Omental fat pad (tissue), 4 donors: ENCODE measurements at places on chromosomes 6 and 20.
A peak's percentile ranks its signal among the peaks of the same experiment; 100 is the strongest.

- no peak for DNase-seq
These were observed 283.8 kb downstream of the CDC5L start for GRCh38 chr6:44671333-44671732.

GRCh38 chr20:59696476-59696875 is 92.1 kb downstream of the PHACTR3 start:
- no peak for DNase-seq

DNA sequence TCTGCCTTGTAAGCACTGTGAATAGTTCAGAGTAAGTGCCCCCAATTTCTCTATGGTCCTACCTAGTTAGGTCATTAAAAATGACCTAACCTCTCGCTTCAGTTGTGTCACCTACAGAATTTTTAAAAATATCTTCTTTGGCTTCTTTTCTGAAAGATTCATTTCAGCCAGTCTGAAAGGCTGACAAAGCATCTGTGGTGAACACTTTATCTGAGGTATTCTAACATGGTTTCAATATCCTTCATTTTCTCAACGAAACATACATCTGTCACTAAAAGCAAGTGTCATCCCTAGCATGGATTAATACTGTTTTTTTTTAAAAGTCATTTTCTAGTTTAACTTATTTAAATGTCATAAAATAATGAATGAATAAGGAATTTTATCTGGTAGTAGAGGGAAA is 5.1 kb downstream of the DPM1 start:
- DNase-seq = no peak

DNA sequence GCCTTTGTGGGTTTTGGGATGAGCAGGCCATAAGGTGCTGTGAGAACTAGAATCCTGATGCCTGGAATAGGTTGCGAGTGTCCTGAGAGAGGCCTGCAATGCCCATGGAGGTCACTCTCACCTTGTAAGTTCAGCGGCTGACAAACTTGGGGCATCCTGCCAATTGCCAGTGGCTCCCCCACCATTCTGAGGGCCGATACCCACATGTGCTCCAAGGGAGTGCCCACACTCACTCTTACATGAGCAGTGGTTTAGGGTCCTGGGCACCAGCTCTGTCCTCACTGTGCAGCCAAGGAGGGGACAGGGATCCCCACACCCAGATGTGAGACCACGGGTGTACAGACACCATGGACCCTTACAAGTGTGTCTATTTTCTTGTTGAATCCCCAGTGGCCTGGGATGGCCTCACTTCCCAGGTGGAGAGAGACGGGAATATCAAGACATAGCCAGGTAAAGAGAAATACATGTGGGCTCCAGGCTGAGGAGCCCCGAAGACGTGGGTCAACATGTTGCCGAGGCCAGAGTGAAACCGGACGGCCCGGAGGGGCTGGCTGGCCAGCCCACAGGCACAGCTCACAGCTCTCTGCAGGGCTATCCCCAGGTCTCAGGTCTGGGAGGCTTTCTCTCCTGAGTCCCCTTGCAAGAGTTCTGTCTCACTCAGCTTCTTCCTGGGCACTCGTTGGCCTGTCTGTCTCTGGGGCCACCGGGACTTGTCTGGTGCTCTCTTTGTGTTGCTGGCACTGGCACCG is 2.0 kb upstream of the CST9 start:
- no peak for DNase-seq

DNA sequence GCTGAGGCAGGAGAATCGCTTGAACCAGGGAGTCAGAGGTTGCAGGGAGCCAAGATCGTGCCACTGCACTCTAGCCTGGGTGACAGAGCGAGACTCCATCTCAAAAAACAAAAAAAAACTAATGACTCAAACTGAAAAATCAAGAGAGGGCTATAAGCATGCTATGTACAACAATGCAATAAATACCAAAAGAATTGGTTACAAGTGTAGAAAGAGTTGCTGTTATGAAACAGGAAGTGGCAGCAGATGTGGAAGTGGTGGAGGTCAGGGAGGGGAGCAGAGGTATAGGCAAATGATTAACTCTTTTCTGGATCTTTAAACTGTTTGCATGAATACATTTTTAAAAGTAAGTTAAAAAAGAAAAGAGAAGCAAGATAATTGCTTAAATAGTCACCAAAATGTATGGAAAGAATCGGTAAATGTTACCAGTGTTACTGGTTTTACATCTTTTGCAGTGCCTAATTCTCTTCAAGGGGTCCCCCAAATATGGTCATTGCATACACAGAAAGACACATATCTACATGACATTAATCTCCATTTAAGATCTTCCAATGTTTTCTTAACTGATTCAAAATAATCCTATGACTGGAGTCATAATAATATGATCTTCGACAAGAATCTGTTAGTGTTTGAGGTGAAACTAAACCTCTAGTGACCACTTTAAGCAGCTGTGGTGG is 15.0 kb downstream of the CALHM6 start:
- DNase-seq = no peak

DNA sequence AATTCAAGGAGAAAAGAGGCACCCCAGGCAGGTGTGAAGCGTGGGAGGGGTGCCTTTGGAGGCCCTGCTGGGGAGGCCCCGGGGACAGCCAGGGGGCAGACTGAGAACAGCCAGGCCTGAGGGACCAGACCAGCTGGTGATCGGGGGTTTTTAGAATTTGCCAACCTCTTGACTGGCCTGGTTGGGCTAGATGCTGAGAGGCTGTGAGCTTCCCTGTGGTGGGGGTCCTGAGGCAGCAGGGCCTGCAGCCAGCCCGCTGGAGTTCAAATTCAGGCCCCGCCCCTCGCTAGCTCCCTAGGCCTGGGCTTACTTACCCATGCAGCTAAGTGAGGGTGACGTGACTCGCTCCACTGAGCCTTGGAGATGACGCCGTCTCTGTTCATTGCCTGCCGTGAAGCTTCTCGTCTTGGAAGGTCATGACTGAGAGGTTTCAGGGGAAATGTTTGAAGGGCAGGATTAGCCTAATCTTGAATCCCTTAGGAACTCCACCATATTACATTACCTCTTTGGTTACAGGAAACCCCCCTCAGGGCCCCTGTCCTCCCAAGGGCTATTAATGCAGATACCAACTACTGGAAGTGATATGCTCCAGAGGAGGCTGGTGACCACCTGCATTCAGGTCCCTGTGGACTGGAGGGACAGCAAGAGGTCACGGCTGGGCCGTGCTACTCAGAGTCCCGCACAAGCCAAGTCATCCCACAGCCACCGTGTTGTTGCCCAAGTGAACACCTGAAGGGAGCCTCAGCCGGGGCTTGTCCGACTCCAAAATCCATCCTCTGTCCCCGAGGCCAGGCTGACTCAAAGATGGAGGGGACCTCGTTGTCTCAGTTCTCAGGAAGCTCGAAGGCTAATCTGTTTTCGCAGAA is 73.9 kb upstream of the DUSP22 start:
- DNase-seq = no peak

DNA sequence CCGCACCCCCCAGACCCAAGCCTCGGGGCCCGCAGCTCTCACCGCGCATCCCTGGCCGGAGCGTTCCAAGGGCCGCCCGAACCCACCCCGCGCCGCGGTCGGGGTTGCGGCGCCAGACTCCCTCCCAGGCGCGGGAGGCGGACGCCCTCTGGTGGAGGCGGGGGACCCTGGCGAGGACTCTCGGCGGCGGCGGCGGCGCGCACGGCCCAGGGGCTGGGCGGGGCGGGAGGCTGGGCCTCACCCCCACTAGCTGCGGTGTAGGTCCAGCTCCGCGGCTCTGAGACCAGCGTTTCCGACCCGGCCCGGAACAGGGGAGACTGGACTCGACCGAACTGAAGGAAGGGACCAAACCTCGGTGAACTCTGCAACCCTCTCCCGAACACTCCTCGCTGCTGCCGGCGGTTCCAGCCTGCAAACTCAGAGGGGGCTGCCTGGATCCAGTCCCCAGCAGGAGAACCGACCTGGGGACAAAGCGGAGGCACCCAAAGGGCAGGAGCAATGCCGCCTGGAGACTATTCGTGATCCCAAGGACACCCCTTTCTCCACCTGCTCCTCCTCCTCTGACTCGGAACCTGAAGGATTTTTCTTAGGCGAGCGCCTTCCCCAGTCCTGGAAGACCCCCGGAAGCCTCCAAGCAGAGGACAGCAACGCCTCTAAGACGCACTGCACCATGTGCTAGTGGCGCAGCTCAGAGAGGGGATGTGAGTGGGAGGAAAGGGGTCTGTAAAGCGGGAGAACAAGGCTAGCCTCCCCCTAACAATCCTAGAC is 859 bp upstream of the TOMM6 start:
- DNase-seq = peak; percentile 65

DNA sequence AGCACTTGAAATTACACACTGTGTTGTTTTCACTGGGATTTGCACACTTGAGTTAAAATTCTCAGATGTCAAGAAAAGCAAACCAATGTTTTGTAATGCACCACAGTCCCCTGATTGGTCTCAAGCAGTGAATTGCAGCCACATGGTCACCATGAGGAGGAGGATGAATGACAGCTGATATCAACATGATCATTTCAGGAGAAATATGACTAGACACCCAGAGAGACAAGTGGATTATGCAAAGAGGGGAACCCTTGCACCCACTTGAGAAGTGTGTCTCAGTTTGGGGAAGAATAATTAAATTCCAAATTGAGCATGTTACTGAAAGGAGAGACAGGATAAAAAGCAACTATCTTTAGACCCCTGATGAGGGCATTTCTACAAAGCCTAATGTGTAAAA is 69.3 kb downstream of the UST start:
- no peak for DNase-seq

GRCh38 chr6:21270636-21271201 is 322.8 kb upstream of the SOX4 start:
- no peak for DNase-seq

DNA sequence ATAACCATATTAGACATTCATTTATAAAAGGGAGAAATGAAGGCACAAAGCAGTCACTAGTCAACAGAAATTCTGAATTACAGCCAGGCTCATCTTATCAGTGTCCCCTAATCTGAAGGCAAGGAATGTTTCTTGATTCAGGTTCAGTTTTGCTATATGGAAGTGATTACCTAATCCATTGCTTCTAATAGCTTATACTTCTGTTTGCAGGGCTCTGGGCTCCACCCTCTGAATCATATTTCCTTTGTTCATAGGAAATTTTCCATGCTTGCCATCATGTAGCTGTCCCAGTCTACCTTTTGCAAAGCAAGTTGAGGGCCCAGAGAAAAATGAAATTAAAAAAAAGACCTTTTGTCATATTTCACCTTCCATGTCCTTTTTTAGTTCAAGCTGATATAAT is 96.0 kb downstream of the LCA5 start:
- no peak for DNase-seq

DNA sequence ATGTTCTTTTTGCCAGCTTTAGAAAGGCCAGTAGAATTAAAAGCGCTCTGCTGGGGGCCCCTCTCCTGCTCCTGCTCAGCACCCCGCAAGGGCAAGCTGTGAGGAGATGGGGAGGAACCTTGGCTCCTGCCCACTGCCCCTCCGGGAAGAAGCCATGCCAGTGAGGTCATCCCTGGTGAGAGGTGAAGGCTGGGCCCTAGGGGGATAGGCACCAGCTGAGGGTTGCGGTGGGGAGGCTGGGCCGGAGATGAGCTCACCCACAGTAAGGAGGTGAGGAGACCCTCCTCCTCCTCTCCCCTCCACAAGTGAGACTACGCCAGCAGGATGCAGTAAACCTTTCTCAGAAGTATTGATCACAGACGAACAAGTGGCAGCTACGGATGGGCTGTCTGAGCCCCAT is 32.1 kb downstream of the LRFN2 start:
- no peak for DNase-seq

DNA sequence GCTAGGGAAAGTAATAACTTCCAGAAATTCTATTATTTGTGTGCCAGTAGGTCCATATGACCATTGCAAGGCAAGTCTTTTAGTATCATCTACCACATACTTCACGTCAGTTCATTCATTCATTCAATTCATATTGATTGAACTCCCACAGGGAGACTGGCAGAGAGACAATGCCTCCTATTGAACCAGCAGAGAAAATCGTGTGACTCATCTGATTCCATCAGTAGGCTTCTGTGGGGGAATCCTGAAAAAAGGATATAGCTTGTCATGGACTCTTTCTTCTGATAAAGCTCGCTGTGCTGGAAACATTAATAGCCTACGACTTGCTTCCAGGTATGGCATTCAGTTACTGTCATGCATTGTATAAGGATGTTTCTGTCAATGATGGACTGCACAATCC is 45.3 kb upstream of the CNR1 start:
- no peak for DNase-seq

GRCh38 chr6:114284281-114284680 is 58.5 kb downstream of the HS3ST5 start:
- no peak for DNase-seq

DNA sequence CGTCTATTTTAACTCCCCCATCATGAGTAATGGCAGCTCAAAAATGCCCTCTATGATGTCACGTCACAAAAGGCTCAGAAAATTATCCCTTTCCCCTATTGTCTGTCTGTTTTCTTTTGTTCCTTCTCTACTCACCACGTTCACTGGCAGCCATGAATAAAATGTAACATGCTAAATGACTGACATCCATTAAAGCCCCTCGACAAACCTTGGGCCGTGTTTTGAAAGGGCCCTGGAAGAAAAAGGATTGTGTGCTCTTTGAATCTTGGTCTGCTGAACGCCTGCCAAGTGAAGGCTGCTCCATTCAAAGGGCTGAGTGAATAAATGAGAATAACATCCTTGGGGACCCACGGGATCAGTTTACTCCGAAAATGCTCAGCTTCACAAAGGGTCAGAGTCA is 118.7 kb downstream of the RPS12 start:
- DNase-seq = no peak

DNA sequence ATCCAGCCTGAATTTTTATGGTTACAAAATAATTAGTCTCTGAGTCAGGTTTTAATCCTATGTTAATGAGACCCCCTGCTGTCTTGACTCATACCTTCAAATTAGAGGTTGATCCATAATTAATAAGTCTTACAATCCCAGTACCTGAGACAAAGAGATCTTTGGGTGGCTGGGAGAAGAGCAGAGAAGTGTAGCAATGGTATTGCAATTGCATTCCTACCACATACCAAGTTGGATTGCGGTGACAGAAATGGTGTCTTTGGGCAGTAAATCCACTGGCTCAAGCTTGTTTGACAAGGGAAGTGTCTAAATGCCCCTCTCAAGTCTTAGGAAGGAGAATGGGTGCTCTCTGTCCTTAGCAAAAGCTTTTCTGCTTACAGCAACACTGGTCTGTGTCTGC is 150.4 kb downstream of the BTBD3 start:
- no peak for DNase-seq

- no peak for DNase-seq
These were observed 61.5 kb upstream of the RIPOR2 start for GRCh38 chr6:24997231-24997630.

DNA sequence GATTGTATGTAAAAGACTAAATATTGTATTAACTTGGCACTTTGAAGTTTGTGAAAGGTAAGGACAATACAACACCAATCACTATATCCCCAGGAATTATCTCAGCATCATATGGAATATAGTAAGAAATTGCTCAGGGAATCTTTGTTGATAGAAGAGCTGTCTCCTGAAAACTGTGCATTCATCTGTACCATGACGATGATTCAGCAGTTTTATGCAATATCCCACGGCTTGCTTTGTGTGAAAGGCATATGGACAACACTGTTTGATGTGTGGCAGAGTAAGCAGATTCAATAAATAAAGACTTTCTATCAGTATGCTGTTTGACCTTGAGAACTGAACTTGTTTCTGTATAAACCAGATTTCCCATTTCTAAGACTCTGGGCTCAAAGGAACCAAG is 147.5 kb upstream of the PLN start:
- DNase-seq = no peak

GRCh38 chr6:5155906-5156305 is 70.8 kb downstream of the PPP1R3G start:
- no peak for DNase-seq

- DNase-seq = no peak
These were observed 302.0 kb upstream of the PRDM1 start for GRCh38 chr6:105784179-105784578.
